ENCODE measurements at places on chromosomes 2 and 18. TPM values are rescaled to one million over a fixed set of nuclear protein-coding genes. Genes with fewer than 3 reads are reported as not detected.

SS18 gene
- 68.0 TPM for total RNA-seq

CCL20 gene
- total RNA-seq, result 0.95 TPM

DQX1 gene
- total RNA-seq, result 0.09 TPM

SPATA3 gene
- total RNA-seq, result not detected

GTF2A1L gene
- total RNA-seq, result 0.09 TPM

CNRIP1 gene
- 38.8 TPM for total RNA-seq

RHBDD1 gene
- 9.8 TPM for total RNA-seq

TNFAIP6 gene
- not detected for total RNA-seq

CHRNG gene
- not detected for total RNA-seq

MORN2 gene
- total RNA-seq, result 13.8 TPM

ACMSD gene
- total RNA-seq, result not detected

REG3G gene
- total RNA-seq, result not detected

PLEK gene
- total RNA-seq, result 0.22 TPM

LRP1B gene
- under 0.01 TPM for total RNA-seq

Data from dermis lymphatic vessel endothelial cell (primary cell).